8988T (cell line): ENCODE measurements at places on chromosomes 7 and 10.

- no peak for DNase-seq
Observed at GRCh38 chr7:87926581-87927461, 7.2 kb upstream of the ADAM22 start.

- no peak for DNase-seq
Observed at GRCh38 chr7:93196336-93196735, 29.9 kb downstream of the HEPACAM2 start.

GRCh38 chr7:84021292-84021908, 173.2 kb downstream of the SEMA3A start:
- DNase-seq: no peak

DNA sequence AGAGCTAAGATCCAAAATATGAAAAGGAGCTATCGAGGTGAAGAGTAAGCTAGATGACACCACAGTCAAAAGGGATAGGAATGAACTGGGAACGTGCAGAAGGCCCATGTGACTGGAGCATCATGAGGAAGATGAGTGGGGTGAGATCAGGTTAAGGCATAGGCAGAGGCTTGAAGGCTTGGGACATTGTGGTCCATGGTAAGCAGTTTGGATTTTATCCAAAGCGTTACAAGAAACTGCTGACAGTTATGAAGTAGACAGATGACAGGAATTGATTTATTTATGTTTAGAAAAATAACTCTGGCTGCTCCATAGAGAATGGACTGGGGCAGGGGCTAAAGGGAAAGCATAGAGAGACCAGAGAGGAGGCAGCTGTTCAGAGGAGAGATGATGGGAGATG, 18.1 kb upstream of the PANK1 start:
- DNase-seq: no peak

DNA sequence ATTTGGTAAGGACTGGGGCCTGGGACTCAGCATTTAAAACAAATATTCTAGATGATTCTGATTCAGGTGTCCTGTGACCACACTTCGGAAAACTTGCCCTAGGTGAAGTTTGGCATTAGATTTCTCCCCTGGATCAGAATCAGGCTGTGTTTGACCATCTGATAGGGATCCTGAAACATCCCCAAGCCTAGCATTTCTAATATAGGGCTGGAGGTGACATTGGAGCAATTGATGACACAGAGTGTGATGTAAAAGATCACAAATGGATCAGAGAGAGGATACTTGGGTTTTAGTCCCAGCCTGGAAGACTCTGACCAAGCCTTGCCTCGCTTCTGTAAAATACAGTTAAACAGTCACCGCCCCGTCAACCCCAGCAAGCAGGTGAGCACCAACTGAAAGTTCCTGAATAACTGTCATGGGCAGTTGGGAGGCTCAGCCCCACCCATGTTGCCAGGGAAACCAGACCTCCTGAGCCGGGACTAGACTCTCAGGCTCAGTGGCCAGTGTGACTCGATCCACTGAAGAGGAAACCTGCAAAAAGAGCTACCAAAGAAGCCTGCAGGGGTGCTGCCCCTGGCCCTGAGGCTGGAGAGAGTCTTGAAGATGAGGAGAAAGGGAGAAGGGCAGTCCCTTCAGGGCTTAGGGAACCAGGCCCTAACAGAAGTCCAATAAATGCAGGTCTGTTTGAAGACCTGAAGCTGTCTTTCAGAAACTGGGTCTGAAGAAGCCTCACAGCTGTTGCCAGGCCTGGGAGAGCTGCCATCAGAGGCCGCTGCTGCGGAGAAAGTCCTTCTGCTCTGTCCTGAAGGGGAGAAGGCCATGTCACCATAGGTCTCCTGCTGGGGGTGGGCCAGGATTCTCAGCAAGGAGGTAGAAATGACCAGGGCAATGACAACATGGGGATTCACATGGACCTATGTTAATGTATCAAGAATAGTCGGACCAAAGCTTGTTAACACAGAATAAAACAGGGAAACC, 126.1 kb upstream of the KCNMA1 start:
- no peak for DNase-seq

- no peak for DNase-seq
Observed at GRCh38 chr7:17486835-17487234, 188.4 kb downstream of the AHR start.

- DNase-seq: no peak
Observed at GRCh38 chr10:119313644-119314043, 106.3 kb downstream of the GRK5 start.

- DNase-seq: no peak
Observed at GRCh38 chr7:114412548-114412947, 2.1 kb upstream of the FOXP2 start.

DNA sequence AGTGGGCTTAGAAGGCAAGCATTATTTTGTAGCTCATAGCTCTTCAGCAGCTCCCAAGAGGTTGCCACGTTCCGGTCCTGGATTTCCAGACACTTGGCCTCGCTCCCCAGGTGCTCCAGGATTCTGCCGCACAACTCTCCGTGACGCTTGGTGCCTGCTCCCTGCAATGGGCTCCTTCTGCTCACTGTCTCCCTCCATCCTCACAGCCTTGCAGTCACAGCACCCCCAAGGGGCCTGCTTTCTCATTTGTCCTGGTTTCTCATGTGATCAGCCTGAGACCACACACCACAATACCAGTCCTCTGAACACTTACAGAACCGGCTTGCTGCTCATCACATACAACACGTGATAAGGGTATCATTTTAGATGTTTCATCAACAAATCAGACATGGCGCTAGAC, 9.8 kb downstream of the IGFBP3 start:
- DNase-seq: no peak

DNA sequence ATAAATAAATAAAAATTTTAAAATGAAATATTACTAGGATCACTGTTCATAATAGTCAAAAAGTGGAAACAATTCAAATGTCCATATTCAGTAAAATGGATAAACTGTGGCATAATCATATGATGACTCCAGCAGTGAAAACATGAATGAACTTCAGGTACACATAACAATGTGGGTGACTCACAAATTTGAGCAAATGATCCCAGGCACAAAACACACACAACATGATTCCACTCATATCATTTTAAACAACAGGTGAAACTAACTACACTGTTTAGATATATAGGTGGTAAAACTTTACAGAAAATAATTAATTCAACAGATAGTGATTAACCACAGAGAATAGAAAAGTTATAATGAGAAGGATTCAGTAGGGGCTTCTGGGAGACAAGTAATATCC, 14.7 kb upstream of the SAMD8 start:
- no peak for DNase-seq

GRCh38 chr10:80741278-80741677, 203.6 kb downstream of the SH2D4B start:
- DNase-seq: no peak
